ENCODE measurements at places on chromosomes 5 and 9.

- DNase-seq: no peak
Observed at GRCh38 chr5:126896170-126896702, 119.3 kb downstream of the LMNB1 start.

GRCh38 chr9:15824310-15824709 is 271.5 kb downstream of the CCDC171 start:
- DNase-seq: no peak

- no peak for DNase-seq
Observed at GRCh38 chr5:157459715-157460599, at the start of gene NIPAL4. TSS of gene NIPAL4 (plus strand) at chr5:157460213. CDS start at chr5:157460321, 108 bp downstream.

GRCh38 chr9:126459965-126460843 is 133.6 kb downstream of the MVB12B start:
- DNase-seq: no peak

GRCh38 chr5:171365351-171365750 is 22.3 kb upstream of the NPM1 start:
- no peak for DNase-seq

GRCh38 chr9:2285416-2286332 is 270.5 kb downstream of the SMARCA2 start:
- DNase-seq: no peak

DNA sequence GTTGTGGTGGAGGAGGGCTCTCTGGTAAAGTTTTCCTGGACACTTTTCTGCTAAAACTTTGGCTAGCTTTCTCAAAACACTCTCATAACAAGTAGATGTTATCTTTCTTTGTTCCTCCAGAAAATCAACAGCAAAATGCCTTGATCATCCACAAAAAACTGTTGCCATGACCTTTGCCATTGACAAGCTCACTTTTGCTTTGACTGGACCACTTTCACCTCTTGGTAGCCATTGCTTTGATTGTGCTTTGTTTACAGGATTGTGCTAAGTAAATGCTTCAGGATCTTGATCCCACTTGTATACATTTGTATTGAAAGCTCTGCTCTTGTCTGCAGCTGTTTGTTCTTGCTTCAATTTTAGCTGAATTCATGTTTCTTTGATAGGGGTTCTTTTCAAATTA is 143.9 kb upstream of the NR3C1 start:
- DNase-seq: no peak

DNA sequence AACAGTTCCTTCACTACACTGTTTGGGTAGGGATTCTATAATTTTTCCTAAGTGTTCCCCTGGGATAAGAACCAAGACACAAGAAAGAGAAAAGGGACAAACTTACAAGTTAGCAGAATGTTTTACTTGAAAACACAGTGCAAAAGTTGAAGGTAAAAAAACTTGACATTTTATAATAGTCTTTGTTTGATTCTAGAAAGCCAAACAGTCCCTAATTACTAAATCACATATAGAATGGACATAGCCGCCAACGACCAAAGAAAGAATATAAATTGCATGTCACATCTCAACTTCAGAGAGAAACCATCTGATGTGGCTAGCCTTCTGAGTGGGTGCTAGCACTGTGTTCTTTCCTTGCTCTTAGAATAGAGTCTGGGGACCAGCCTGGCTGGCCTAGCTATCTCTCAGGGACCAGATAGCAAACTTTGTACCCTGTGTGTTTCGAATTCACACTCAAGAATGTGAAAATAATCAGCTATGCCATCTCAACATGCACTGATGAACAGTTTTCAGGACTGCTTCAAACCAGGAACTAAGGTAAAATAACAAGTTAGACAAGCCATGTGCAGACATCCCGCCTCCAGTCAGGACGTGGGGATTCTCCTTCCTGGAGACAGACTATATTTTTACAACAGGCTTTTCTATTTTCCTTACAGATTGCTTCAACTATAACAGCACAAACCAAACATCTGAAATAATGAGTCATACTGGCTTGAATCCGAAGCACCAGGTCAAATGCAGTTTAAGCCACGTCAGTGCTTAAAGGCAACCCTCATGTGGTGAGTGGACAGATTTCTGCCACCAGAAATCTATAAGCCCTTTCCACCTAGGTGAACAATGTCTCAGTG is 53.7 kb downstream of the LHFPL2 start:
- no peak for DNase-seq

Measured in CD4-positive, alpha-beta T cell treated with Interleukin-15 for 4 hours (primary cell).